ENCODE measurements at places on chromosomes 12 and 14. TPM values are rescaled to one million over a fixed set of nuclear protein-coding genes. Genes with fewer than 3 reads are reported as not detected.

Gene PRORP
- 38.7 TPM for total RNA-seq

Gene KRT86
- not detected for total RNA-seq

Gene CPM
- 2.7 TPM for total RNA-seq

Gene OVCH1
- not detected for total RNA-seq

Gene ASPG
- total RNA-seq, result not detected

Gene SLC39A9
- total RNA-seq, result 54.9 TPM

Gene ADCY4
- total RNA-seq, result 1.3 TPM

Gene NKX2-1
- total RNA-seq, result not detected

Gene ASIC1
- total RNA-seq, result 11.1 TPM

All from activated CD8-positive, alpha-beta memory T cell treated with anti-CD3 and anti-CD28 coated beads for 36 hours (primary cell).